Fibroblast of skin of abdomen (primary cell): ENCODE measurements at places on chromosomes 3 and 15.

- DNase-seq: peak; percentile 26
Measured at GRCh38 chr3:100978011-100978659, 15.1 kb downstream of the ABI3BP start.

DNA sequence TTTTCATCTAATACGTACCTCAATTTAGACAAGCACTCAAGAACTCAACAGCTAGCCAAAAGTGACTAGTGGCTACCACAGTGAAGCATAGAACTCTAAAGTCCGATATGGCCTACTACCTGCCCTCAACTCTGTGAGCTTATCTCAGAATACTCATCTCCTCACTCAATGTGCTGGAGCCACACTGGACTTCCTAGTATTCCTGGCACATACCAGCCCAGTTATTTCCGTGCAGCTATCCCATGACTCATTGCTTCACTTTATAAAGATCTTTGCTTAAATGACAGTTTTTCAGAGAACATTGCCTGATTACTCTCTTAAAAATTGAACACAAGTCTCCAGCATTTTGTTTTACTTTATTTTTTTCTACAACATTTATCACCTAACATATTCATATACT lies 524.7 kb downstream of the PYDC2 start:
- peak; percentile 1 for DNase-seq

GRCh38 chr3:52520141-52520667 lies 13.5 kb downstream of the NT5DC2 start:
- DNase-seq: no peak

- DNase-seq: no peak
Measured at GRCh38 chr3:134598763-134599545, 51.9 kb downstream of the KY start.

GRCh38 chr3:44437800-44438199 lies 39.7 kb downstream of the ZNF445 start:
- no peak for DNase-seq
